ENCODE measurements at places on chromosomes 16 and 17. TPM values are rescaled to one million over a fixed set of nuclear protein-coding genes. Genes with fewer than 3 reads are reported as not detected.

The AANAT gene
- not detected for total RNA-seq

The STX1B gene
- total RNA-seq: 2.6 TPM

The BEAN1 gene
- total RNA-seq: 3.1 TPM

The ADAMTS18 gene
- total RNA-seq: 47.5 TPM

The SEZ6 gene
- not detected for total RNA-seq

- no peak for DNase-seq
Measured at GRCh38 chr16:72921106-72921505, 126.8 kb downstream of the ZFHX3 start.

GRCh38 chr17:83193336-83194185 lies 114.2 kb downstream of the METRNL start:
- no peak for DNase-seq

DNA sequence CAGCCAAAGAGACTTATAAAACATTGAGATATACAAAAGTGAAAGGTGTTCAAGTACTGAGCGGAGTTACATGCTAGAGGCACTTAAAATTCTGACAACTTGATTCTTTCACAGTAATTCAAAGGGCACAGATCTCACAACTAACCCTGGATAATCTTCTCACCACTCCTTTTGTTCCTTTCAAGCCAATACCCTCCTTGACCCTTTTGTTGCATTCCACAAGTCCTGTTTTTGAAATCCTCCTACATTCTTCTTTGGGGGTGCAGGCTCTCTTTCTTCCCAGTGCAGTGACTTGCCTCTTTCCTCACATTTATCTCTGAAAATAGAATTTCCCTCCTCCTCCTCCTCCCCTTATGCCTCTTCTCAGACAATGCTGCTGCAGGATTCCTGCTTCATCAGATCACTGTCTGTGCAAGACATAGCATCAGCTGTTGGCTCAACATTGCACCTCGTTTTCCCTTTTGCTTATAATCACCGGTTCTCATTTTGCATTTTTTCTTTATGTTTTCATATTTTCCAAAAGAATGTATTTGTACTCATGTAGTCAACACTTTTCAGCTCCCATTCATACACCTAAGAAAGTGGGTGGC lies 199.3 kb downstream of the CDH8 start:
- DNase-seq: no peak

The OR1G1 gene
- total RNA-seq: not detected

- no peak for DNase-seq
Measured at GRCh38 chr17:72523491-72523890, 402.7 kb downstream of the SOX9 start.

The SLC35G6 gene
- total RNA-seq: not detected

The NT5C3B gene
- 69.1 TPM for total RNA-seq

The SRCIN1 gene
- not detected for total RNA-seq

The KRT31 gene
- not detected for total RNA-seq

Measured in glomerular endothelial cell (primary cell).